ENCODE measurements at places on chromosomes 1 and 21.

DNA sequence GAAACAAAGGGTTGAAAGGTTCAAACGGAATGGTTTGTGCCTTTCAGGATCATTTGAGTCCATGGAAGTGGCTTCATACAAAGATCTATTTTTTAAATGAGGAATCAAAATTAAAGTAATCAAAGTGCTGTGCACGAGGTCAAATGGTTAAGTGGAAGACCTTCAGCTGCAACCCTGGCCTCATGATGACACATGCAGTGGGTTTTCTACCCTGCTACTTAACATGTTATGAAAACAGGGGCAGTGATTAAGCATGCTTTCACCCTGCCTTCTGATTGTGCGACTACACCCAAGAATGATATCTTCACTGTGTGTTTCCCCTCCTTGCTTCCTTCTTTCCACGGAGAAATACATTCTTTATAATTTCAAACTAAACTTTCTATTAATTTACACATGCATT is 604.2 kb downstream of the LRRIQ3 start:
- DNase-seq: peak; percentile 38

GRCh38 chr1:100100202-100100601 is 32.5 kb downstream of the SASS6 start:
- DNase-seq: peak; percentile 66

- no peak for DNase-seq
Measured at GRCh38 chr1:147527941-147528936, 13.1 kb upstream of the BCL9 start.

- DNase-seq: no peak
Measured at GRCh38 chr1:23594927-23595353, 35.6 kb upstream of the ID3 start.

- DNase-seq: no peak
Measured at GRCh38 chr1:53586765-53587164, 127.6 kb downstream of the DMRTB1 start.

- peak; percentile 86 for DNase-seq
Measured at GRCh38 chr1:98323388-98323787, 338.1 kb upstream of the SNX7 start.

GRCh38 chr1:224067621-224068457 is 46.1 kb upstream of the FBXO28 start:
- DNase-seq: peak; percentile 85

DNA sequence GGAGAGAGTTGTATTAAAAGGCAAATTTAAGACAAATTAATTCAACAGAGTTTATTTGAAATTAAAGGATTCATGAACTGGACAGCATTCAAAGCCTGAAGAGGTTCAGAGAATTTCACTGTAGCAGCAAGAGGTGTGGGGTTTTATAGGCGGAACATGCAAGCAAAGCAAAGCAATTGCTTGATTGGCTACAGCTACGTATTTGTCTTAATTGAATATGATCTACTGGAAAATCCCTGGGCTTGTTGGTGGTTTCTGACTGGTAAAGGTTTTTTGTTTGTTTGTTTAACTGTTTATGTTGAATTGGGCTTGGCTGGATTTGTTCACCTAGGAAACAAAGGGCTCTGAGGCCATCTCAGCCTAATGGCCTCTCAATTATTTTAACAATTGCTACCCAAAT is 61.5 kb downstream of the KCNK1 start:
- DNase-seq: no peak

Data from fibroblast of skin of right biceps (primary cell).